Ascending aorta (tissue), 2 donors: ENCODE measurements at places on chromosomes 2 and 18. TPM values are rescaled to one million over a fixed set of nuclear protein-coding genes. Genes with fewer than 3 reads are reported as not detected.
A peak's percentile ranks its signal among the peaks of the same experiment; 100 is the strongest.

The SEPTIN2 gene
- total RNA-seq, result 248 TPM

The L3MBTL4 gene
- not detected for total RNA-seq

The DYTN gene
- total RNA-seq, result not detected

GRCh38 chr2:239811806-239812560 is 213.2 kb downstream of the NDUFA10 start:
- DNase-seq, result no peak

GRCh38 chr2:85329181-85329651 is 1.4 kb upstream of the TGOLN2 start:
- no peak for DNase-seq

DNA sequence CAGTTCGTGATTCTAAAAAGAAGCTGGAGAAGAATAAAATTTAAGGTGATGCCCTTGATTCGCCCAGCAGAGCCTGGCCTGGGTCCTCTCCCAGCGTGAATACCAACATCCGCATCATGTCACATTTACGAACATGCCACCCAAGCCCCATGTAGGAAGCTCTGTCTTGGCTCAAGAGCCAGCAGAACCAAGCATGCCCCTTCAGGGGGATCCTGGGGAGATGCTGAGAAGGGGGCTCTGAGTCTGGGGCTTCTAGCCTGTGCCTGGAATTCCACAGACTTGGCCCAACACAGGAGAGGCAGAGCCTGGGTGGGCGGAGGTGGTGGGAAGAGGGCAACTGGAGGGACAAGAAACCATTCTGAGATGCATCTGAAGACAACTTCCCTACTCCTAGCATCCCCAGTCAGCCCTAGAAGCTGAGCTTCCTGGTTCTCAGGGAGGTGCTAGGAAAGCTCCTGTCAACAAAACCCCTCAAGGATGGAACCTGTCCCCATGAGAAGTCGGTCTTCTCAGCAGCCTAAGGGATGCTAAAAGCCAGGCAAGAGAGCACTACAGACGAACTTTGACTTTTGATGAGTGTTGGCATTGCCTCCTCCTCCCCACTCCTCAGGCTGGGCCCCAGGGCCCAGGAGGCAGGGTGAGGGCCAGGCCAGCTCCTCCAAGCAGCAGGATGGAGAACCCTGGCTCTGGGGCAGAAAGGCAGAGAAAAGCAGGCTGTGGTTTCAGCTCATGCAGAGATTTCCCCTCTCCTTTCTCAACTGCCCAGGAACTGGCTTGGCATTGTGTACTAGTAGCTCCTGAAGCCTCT is 57.9 kb downstream of the POLR1A start:
- peak; percentile 31 for DNase-seq

DNA sequence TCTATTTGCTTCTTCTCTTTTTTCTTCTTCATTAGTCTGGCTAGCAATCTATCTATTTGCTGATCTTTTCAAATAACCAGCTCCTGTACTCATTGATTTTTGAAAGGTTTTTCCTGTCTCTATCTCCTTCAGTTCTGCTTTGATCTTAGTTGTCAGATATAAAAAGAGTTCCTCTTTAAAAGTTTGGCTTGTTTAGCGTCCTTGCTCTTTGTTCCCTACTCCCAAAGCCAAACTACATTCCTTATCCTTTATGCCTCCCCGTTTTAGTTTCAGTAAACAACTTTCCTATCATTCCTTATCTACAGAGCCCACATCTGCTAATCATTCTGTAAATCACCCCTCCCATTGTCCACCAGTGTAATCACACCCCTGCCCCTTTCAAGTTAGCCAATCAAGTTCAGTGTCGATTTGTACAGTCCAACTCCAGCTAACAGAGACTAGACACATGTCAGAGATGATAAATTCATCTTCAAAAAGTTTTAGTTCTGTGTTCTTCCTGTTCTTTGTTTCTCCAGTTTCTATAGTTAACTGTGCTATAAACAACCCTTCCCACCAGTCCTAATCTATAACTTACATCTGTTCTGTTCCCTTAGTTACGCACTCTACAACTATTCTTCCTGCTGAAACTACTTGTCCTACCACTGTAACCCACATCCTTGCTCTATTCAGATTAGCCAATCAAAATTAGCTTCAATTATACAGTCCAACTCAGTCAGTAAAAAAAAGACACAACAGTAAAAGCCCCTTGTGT is 44.4 kb downstream of the TFPI start:
- no peak for DNase-seq
